NCI-H2227 treated with DMSO at 0.1 percent for 48 hours (cell line): ENCODE measurements at places on chromosomes 3 and 15.

GRCh38 chr3:30146978-30147377 lies 459.4 kb upstream of the TGFBR2 start:
- no peak for DNase-seq

DNA sequence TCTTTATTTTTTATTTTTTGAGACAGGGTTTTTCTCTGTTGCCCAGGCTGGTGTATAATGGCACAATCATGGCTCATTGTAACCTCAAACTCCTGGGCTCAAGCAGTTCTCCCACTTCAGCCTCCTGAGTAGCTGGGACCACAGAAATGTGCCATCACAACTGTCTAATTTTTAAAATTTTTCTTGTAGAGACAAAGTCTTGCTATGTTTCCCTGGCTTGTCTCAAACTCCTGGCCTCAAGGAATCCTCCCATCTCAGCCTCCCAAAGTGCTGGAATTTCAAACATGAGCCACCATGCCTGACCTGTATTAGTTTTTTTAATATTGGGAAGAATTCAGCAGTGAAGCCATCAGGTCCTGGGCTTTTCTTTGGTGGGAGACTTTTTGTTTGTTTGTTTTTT lies 13.6 kb upstream of the CLDN11 start:
- no peak for DNase-seq

GRCh38 chr3:126618021-126618420 lies 36.9 kb downstream of the TXNRD3 start:
- DNase-seq = no peak

- DNase-seq = no peak
These were observed 206.5 kb downstream of the LPP start for GRCh38 chr3:188360364-188360881.

DNA sequence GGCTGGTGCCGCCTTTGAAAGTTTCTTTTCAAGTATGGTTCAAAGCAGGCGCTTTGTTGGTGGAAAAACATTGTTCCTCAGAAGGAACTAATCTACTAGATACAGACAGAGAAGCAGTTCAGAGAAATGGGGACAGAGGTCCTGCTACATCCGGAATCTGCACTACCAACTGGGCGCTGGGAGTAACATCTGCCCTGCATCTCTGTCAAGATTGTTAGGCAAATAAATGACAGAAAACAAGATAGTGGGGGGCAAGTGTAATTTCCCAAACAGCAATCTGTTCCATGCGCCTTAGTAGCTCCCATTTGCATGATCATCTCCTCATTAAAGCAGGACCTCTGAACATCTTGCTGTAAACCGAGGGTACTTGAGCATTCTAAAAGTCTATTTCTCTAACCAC lies 17.4 kb downstream of the TLE3 start:
- no peak for DNase-seq

GRCh38 chr3:4071481-4072184 lies 231.5 kb upstream of the SETMAR start:
- no peak for DNase-seq

DNA sequence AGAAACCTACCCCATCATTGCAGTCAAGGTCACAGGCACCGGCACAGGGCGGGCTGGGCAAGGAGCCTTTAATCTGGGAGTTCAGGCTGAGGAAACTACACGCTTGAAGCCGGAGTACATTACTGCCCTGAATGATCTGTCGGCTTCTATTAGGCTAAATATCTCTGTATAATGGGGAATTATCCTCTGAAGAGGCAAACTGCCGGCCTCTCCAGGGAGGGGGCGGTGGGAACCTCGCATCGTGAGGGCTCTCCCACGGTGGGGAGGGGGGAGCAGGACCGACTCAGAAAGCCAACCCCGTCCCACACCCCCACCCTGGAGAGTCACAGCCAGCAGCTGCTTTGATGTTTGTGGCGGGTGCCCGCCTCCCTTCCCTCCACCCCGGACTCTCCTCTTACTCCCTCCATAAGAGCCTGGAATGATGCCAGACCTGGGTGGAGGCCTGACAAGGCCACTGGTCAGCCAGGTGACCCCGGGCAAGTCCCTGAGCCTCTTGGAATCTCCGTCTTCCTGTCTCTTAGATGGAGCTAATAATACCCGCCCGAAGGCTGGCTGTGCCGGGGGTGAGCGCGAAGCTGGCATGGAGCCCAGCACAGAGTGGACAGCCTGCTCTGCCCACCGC lies 63.4 kb upstream of the LINGO1 start:
- DNase-seq = no peak

GRCh38 chr3:161372321-161373260 lies 1.3 kb upstream of the SPTSSB start:
- peak; percentile 4 for DNase-seq

GRCh38 chr3:114093016-114093380 lies 36.5 kb downstream of the QTRT2 start:
- DNase-seq = no peak

- DNase-seq = peak; percentile 71
These were observed 1.7 kb downstream of the HYAL2 start for GRCh38 chr3:50320853-50321335.

DNA sequence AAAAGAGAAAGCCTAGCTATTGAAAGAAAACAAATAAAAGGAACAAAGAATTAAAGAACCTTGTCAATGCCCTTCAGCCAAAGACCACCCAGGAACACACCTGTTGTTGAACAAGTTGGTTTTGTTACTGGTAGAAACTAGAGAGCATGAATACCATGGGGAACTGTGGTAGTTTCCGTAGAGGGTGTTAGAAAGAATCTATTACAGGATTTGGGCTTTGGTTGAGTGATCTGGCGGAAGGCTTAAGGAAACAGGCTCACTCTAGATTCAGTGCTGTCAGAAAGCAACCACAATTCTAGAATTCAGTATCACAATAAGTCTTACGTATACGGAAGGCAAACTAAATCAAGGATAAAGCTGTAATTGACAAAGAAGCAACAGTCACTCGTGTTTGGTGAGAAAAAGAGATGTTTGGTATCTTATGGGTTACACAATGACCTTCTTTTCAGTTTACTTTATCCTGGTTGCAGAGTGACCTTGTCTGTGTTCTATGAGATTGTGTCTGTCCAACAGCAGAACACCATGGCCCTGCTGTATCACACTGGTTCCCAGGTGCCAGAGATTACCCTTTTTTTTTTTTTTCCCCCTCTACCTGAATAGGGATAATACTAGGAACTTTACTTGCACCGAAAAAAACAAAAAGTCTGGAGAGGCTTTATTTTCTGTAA lies 265.9 kb downstream of the SHQ1 start:
- no peak for DNase-seq

GRCh38 chr3:99639579-99639978 lies 1.2 kb downstream of the COL8A1 start:
- DNase-seq = no peak

GRCh38 chr15:76973362-76973743 lies 21.6 kb upstream of the PSTPIP1 start:
- no peak for DNase-seq

DNA sequence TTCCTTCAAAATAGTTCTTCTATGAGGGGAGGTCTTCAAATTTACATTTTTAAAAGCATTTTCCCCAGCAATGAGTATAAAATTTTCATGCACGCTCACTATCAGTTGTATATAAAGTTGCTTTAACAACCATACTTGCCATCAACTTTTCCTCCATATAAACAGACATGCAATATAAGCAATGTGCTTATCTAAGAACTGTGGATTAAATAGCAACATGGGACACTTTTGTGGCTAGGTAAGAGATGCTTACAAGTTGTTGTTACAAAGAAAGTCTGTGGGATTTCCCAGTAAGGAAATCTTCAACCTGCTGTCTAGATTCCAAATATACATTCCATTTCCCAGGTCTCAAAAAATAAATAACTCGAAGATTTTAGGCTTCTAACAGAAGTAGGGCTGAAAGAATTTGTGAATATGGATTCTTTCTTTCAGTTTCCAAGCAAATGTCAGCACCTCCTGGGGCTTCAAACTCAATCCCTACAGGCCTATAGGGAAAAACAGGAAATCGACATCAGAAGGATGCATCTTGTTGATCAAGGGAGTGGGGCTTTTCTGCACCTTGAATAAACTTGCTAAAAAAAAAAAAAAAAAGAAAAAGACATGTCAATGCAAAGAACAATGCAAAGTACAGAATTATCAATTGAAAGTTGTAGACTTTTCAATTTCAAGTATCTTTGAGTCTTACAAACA lies 16.1 kb downstream of the TNIK start:
- no peak for DNase-seq

GRCh38 chr15:77066971-77067690 lies 3.8 kb downstream of the TSPAN3 start:
- no peak for DNase-seq

- no peak for DNase-seq
These were observed 152.4 kb downstream of the LEKR1 start for GRCh38 chr3:156978481-156978961.

DNA sequence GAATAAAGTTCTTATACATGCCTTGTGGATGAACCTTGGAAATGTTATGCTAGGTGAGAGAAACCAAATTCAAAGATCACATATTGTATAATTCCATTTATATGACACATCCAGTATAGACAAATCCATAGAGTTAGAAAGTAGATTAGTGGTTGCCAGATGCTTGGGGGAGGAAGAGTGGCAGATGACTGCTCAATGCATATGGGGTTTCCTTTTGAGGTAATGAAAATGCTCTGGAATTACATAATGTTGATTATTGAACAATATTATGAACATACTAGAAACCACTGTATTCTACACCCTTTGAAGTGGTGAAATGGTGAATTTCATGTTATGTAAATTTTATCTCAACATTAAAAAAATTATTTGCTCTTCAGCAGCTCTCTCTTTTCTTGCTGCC lies 100.8 kb downstream of the DHX36 start:
- no peak for DNase-seq

GRCh38 chr3:128254066-128254590 lies 100.8 kb downstream of the EEFSEC start:
- no peak for DNase-seq

GRCh38 chr15:86837294-86838061 lies 757.8 kb downstream of the AGBL1 start:
- no peak for DNase-seq

DNA sequence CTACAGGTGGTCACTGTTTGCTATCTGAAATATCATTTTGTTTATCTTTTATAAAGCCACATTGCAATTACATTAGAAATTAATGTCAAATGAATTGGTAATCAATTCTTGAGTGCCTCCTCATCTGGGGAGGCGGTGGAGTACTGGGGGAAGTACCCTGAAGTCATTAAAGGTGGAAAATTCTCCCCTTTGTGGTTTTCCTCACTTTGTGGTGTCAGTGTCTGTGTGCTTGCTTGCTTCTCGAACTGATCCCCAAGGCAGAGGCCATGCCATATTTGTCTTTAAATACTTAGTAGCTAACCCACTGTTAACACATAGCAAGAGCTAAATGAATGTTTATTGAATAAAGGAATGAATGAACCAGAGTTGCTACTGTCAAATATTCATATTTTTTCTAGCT lies 40.5 kb upstream of the CCK start:
- no peak for DNase-seq

- no peak for DNase-seq
These were observed 8.8 kb upstream of the SEMA7A start for GRCh38 chr15:74442604-74443003.

DNA sequence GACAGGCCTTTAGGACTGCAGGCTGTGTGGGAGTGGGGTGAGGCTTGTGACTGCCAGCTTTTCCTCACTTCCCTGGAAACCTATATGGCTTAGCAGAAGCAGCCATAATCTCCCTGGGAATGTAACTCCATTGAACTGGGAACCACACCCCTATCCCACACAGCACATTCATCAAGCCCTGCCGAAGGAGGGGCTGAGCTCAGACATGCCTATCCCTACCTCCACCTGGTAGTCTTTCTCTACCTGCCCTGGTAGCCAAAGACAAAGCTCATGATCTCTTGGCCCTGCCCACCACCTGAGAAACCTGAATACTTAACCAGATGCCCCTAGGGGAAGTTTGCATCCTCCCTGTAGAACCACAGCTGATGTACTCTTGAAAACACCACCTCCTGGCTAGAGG lies 219.8 kb downstream of the UNC13C start:
- DNase-seq = no peak

DNA sequence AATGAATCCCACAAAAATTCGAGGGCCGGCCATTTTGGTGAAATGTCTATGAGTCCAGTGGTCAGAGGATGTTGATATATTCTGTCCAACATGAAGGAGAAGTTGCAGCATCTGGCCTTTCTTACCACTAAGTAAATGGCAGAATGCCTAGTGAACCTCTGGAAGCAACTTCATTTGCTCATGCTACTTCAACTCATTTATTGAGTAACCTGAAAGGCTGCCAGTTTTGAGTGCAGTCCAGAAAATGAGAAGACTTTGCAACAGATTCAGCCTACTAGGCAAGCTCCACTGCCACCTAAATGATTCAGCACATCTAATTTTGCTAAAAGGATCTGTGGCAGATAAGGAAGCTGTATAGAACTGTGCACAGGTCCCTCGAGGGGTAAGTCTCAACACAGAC lies 265.0 kb downstream of the OPA1 start:
- no peak for DNase-seq

DNA sequence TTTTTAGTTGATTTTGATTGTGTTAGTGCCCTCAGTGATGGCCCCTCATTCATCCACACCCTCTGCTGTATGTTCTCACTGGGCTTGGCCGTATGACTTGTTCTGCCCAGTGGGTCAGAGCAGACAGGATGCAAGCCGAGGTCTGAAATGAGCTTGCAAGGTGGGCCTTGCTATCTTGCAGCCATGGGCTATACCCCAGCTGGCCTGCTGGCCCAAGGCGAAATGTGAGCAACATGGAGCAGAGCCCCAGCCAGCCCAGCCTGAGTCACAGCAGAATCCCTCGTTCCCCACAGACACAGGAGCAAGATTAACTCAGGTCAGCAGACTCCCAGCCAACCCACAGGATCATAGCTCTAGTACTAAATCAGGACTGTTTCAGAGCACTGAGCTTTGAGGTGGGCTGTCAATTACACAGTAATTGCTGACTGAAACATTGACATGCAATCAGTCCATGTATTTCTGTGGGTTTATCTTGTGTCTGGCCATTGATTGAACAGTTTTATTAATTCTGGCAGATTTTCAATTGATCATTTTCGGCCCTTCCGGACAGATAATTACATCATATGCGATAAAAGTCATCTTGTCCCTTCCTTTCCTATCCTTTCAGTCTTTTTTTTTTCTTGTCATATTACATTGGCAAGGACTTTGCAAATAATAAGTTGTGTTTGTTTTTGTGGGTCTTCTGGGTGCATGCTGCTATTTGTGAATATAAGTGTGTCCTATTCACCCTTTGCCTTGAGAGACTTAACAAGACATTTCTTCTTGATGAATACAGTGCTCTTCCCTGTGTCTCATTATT lies 27.1 kb downstream of the KLF15 start:
- DNase-seq = no peak

DNA sequence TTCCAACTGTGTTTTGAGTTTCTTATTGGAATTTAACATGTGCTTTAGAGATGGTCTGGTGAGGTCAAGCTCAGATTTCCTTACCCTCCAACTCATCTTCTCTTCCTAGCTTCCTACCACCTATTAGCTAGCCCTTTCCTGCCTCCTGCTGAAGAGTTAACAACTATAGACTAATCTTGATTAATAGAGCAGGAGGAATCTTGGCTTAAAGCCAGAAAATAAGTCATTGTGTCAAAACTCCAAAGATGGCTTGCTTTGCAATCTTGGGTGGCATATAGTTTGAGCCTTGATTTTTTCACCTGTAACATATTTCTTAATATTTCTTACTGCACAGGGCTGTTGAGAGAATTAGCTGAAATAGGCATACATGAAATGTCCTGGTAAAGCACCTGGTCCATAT lies 27.3 kb downstream of the BCL2L10 start:
- no peak for DNase-seq

- DNase-seq = no peak
These were observed 11.4 kb downstream of the SACM1L start for GRCh38 chr3:45700570-45701073.

GRCh38 chr15:25848784-25849156 lies 14.4 kb downstream of the ATP10A start:
- DNase-seq = no peak

GRCh38 chr3:23966328-23966727 lies 21.2 kb downstream of the NR1D2 start:
- no peak for DNase-seq
